Skeletal muscle cell (primary cell): ENCODE measurements at places on chromosomes 4 and X.

DNA sequence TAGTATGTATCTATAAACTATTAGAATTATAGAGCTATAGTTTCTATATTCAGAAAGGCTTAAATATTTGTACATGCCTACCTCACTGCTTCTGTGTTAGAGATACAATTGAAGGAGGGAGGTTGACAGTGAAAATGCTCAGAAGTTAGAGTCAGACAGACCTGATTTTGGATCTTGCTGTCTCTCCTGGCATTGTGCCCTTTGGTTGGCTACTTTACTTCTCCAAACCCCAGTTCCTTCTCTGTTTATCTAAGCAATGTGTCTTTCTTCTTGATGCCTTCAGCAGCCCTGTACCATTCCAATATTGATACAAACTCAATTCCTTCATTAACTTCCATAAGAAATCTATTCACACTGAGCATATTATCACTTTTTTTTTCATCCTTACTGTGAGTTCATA is 28.7 kb downstream of the CCNG2 start:
- no peak for DNase-seq

GRCh38 chr4:41878170-41878969 is 56.9 kb upstream of the TMEM33 start:
- DNase-seq: no peak

DNA sequence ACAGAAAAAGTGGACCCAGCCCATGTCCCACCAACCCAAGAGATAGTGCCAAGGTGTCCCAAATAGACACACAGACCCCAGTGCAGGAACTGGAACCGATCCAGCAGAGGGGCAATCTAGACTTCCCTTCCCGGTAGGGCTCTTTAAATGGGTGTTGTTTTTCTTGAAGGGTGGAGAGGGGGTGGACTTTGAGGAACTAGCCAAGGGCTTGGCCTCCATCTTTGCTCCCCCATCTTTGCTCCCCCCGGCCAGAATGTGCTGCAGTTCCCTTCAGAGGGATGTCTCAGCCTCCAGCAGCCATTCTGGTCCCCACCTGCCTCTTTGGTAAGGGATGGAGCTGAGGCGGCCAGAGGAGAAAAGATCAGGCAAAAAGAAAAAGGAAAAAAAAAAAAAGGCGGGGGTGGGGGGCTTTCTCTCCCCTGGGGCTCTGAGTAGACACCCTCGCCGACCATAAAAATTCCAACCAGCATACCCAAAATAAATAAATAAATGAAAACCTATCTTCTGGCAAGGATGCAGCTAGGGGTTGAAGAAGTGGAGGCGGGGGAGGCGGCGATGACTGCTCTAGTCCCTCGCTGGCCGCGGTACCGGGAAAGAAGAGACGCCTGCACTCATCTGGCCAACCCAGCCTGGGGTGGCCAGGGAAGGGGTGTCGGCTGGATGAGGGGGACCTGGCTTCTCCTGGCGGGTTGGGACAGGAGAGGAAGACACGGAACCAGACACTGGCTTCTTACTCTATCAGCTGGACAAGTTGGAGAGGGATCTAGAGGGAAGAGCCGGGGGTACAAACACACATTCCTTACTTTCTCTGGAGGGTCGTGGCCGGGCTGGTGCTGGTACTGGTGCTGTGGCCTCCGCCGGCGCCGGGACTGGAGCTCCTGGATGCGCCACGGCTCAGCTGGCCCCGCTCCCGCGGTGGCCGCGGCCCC is 38.5 kb upstream of the IQSEC2 start:
- DNase-seq: no peak

- no peak for DNase-seq
Measured at GRCh38 chrX:50375481-50376267, 95.0 kb downstream of the DGKK start.

DNA sequence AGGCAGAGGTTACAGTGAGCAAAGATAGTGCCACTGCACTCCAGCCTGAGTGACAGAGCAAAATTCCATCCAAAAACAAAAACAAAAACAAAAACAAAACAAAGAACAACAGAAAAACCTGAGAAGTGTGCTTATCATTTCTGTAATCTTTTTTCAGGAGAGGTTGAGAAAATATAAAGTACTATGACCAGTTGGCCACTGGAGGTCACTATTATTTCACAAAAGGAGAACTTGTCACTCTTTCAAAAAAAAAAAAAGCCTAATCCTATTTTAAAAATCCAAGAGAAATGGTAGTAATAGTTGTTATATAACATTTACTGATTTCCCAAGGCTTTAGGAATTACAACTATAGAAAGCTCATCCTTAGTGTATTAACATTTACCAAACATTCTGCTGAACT is 24.9 kb upstream of the RNF150 start:
- no peak for DNase-seq

DNA sequence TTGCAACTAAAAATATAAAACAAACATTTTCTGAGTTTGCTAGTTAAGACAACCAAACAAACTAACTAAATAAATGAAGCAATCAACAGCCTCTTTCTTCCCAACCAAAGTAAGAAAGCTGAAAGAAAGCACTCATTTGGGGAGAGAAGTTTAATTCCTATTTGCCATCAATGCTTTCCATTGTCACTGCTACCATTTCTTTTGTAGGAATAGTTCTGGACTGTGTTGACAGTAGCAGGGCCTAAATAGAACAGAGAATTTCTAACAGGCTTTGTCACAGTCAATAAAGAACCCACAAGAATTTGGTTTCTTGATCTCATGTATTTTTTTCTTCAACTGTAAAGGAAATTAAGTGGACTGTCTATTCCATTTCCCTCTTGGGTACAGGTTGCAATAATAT is 1886.4 kb upstream of the TENM3 start:
- no peak for DNase-seq

- DNase-seq: no peak
Measured at GRCh38 chr4:176320976-176321361, 1.2 kb downstream of the SPCS3 start.

GRCh38 chr4:113450295-113451080 is 311.1 kb downstream of the CAMK2D start:
- DNase-seq: no peak

- no peak for DNase-seq
Measured at GRCh38 chr4:60743654-60744053, 456.5 kb upstream of the ADGRL3 start.

GRCh38 chr4:35520059-35520458 is 724.3 kb downstream of the ARAP2 start:
- no peak for DNase-seq

DNA sequence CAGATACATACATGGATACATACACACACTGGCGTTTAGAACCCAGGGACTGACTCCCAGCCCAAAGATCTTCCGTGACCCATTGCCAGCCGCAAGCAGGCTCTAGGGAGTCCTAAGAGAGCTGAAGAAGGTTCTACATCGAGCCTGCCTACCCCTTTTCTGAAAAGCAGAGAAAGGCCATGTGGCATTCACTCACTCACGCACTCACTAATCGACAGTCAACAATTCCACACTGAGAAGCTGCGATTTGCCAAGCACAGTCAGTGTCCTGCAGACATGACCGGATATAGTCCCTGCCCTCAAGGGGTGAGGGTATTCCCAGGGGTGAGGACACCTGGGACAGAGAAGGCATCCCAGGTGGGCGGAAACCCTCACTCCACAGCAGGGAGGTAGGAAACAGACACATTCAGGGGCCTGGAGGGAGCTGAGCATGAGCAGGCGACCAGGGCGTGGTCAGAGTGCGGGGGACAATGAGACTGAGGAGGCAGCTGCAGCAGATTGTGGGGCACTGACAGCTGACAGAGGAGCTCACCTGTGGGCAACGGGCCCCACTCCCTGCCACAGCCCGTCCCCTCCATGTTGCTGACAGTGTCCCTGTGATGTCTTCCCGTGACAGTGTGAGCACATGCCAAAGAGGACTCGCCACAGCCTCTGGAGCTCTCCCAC is 13.2 kb upstream of the MAN2B2 start:
- DNase-seq: no peak

DNA sequence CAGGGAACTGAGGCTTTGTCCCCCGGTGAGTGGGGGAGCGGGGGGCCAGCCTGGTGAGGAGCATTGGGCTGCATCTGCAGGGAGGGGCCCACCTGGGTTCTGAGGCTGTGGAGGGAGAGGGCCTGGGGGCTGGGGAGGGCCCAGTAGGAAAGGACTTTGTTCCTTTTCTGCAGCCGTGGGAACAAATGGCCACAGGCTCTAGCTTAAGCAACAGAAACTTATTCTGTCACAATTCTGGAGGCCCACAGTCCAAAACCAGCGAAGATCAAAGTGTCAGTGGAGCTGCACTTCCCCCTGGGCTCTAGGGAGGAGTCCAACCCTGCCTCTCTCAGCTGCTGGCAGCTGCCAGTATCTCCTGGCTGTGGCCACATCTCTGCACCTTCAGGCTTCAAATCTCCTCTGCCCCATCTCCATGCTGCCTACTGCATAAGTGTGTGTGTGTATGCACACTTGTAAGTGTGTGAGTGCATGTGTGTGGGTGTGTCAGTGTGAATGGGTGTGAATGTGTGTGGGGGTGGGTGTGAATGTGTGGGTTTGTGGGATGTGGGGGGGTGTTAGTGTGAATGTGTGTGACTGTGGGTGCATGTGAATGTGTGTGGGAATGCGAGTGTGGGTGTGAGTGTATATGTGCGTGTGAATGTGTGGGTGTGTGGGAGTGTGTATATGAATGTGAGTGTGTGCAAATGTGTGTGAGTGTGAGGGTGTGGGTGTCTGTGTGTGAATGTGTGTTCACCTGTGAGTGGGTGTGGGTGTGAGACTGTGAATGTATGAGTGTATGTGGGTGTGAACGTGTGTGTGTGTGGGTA is 204.5 kb upstream of the PSAPL1 start:
- DNase-seq: no peak

DNA sequence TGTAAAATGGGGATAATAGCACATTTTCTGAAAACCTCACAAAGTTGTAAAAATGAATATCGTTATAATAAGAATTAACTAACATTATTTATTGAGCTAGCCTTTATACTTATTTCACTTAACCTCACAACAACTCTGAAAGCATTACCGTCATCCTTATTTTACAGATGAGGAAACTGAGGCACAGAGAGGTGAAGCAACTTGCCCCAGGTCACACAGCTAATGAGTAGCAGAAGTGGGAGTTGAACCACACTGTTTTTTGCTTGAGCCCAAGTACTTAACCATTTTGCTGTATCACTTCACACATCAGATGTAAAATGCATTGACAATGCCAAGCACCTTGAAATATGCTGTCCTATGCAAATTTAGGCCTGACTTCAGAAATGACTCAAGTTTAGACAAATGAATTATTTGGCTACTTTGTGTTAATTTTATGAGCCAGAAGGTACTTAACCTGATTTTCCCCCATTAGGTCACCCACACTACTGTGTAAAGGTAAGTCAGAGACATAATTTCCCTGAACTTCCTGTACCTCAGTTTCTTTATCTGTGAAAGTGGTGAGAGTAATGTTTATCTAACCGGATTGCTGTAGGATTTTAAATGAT is 23.1 kb downstream of the CD40LG start:
- DNase-seq: no peak

- DNase-seq: no peak
Measured at GRCh38 chrX:150899191-150899757, 806 bp upstream of the CD99L2 start.

DNA sequence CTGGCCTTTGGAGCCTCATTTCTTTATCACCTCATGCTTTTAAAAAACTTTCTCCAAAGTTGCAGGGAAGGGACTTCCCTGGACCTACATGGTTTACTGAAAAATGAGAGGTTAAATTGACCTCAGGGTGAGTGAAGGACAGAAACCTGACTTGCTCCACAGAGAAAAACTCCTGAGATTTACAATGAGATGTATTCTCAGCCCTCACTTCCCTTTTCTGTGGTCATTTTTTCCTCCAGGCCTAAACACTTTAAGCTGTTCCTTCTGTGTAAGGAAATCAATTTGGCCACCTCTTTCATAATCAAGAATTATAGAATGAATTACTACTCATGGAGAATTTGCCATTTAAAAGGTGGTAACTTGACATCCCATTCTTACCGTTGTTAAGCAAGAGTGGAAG is 77.9 kb downstream of the HPGD start:
- DNase-seq: no peak

- no peak for DNase-seq
Measured at GRCh38 chrX:13664020-13664419, 11.1 kb downstream of the TCEANC start.

DNA sequence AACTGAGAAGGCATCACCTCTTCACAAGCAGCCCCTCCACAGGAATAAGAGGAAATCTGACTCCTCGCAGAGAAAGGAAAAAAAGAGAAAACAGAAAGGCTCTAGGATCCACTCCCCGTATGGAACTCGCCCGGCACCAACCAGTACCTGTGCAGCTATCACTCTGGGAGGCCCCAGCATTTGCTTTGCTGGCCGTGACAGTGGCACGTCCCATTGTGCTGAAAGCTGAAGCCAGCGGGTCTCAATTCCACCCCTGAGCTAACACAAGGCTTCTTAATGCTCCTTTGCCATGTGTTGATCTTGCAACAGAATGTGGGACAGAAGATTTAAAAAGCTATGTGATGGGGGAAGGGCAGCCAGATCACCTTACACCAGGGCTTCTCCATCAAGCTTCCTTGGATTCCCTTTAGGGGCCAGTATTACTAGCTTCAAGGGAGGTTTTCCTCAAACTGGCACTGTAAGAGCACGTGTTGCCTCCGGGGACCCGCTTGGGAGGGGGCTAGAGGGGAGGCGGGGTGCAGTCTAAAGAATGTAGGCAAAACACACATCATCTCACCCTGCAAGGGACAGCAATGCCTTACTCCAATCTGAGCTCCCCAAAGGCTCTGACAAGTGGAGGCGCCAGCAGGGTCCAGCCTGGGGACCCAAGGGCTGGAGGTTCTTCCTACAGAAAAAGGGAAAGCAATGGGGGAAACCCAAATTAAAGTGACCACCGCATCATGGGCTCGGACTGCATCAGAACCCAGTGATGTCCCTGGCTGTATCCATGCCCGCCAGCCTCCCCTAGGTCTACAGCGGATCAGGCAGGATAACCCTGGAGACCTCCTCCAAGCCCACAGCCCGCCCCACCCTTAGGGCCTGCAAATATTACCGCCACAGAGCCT is 1.2 kb downstream of the USP46 start:
- DNase-seq: peak; percentile 53

DNA sequence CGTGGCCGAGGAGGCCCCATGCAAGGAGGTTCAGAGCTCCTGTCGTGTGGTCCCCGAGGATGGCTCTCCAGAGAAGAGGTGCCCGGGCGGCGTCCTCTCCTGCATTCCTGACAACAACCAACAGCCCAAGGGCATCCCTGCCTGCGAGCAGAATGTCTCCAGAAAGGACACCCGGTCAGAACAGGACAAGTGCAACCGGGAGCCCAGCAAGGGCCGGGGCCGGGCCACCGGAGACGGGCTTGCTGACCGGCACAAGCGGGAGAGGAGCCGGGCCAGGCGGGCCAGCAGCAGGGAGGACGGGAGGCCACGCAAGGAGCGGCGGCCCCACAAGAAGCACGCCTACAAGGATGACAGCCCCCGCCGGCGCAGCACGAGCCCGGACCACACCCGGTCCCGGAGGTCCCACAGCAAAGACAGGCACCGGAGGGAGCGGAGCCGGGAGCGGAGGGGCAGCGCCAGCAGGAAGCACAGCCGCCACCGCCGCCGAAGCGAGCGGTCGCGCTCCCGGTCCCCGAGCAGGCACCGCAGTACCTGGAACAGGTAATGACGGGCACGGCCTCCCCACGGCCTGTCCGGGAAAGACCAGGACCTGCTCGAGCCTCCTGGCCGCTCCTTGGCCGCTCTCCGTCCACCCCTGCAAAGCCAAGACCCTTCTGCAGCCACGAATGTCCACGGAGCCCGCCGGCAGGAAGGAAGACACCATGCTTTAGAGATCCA is 9.8 kb downstream of the AKAP17A start:
- no peak for DNase-seq
